Coronary artery (tissue), 2 donors: ENCODE measurements at places on chromosomes 6 and 20.

GRCh38 chr20:58650181-58650775 lies 805 bp upstream of the STX16 start:
- DNase-seq, result no peak

GRCh38 chr6:2556761-2557160 lies 194.0 kb downstream of the MYLK4 start:
- no peak for DNase-seq

DNA sequence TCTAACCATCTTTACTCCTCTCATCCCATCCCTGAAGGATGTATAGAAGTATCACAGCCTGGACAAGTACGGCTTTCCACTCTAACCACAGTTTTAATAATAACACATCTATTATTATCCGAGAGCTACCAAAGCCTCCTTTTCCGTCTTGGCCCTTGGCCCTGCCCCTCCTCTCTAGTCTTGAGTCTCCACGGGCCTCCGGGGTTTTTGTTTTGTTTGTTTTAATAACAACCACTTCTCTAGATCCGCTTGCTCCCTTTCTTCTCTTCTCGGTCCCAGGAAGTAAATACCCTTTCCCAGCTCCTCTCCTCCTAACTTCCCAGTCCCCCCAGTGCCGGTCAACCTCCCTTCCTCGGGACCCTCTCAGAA lies 661 bp downstream of the LCA5 start:
- peak; percentile 70 for DNase-seq

- DNase-seq, result no peak
These were observed 1.3 kb upstream of the CDKN1A start for GRCh38 chr6:36677059-36677749.

- no peak for DNase-seq
These were observed 77.1 kb downstream of the GPR63 start for GRCh38 chr6:96760153-96760687.

GRCh38 chr6:35512006-35512405 lies 690 bp downstream of the TULP1 start:
- DNase-seq, result no peak

- no peak for DNase-seq
These were observed 35.3 kb downstream of the TMEM181 start for GRCh38 chr6:158595223-158595622.

DNA sequence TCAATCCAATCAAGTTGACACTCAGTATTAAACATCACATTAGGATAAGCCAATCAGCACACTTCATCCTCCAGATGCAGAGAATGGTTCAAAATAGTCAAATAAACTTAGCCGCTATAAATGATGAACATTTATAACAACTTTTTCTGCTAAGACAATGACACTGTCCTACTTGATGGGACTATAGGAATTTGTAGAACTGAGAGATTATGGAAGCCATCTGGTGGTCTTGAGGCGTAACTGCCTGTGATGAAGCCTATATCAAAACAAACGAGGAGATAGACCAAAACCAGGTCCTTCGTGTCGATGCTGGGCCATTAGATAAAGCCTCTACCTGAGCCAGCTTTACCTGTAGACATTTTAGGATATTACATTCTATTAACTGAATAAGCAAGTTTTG lies 631.1 kb downstream of the COL12A1 start:
- no peak for DNase-seq

DNA sequence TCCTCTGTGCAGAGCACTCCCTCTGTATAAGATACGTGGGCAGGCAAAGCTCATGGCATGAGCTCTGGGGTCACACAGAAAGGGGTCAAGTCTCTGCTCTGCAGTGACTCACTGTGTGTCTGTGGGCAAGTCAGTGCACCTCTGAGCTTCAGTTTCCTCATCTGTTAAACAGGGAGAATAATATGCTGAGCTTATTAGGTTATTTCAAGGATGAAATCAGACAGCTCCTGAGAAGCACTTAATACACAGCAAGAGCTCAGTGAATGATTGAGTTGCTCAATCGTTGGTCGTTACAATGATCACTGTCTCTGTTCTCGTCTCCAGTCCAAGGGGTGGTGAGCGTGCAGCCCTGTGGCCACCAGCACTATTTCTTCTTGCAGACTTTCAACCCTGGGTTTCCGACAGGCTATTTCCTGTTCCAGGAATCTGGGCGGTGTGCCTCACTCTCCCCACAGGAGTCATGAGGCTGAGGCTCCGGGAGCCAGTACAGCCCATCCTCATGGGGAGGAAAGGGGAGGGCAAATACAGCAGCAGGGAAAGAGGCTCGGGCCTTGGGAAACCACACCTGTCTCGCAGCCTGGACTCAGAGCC lies 28.9 kb downstream of the KIAA1755 start:
- DNase-seq, result no peak

DNA sequence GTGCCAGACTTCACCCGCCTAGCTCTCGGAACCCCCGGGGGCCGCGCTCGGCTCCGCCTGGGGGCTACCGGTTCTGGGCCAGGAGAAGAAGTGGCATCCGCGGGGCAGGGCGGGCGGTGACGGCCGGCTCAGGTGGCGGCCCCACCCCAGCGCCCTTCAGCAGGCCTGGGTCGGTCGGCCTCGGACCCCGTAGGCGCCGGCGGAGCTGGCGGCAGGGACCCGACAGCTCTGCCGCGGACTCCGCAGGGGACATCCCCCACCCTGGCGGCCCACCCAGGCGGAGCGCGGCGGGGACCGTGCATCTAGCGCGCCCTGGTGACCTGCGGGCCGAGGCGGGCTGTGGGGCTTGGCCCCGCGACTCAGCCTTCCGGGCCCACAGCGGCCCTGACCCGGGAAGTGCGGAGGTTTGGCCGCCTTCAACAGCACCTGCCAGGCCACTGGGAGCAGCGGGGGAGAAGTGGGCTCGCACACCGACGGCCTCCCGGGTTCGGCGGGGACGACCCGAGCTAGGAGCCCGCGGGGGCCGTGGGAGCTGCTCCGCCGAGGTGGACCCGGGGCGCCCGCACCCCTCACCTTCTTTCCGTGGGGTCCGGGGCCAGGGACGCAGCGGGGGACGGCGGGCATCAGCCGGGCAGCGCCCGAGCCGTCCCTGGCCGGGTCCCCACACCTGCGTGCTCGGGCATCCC lies 87.1 kb downstream of the TMEM242 start:
- DNase-seq, result peak; percentile 73

DNA sequence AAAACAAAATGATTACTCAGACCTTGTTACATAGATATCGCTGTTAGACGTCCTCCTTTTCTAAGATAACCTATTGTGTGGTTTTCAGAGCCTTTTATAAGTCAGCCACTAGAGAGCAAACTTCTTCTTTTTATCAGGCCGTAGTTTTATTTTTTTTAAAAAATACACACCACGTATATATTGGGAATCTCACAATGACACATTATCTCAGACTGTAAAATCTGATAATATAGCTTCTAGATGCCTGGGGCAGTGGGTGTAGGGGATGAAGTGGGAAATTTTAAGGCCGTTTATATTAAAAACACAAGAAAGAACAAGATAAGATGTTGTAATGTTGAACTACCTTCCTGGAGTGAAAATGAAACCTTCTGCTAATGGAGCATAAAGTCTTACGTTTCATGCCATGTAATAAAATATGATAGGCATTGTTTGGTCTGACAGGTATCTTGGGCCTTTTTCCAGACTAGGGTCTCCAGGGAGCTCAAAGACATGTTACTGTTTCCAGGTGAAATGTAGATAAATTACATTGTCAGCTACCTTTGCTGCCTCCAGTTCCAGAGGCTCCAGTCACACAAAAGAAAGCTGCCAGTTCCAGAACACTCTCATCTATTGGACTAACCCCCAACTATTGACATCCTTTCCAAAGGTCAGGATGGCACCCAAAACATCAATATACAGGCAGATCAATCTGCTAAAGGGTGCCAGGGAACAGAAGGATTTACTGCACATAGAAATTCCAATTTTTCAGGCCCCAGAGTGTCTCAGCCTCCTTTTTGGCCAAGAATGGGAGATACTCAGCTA lies 130.2 kb upstream of the AKIRIN2 start:
- no peak for DNase-seq

- DNase-seq, result no peak
These were observed 24.5 kb downstream of the CCNC start for GRCh38 chr6:99543968-99544367.

DNA sequence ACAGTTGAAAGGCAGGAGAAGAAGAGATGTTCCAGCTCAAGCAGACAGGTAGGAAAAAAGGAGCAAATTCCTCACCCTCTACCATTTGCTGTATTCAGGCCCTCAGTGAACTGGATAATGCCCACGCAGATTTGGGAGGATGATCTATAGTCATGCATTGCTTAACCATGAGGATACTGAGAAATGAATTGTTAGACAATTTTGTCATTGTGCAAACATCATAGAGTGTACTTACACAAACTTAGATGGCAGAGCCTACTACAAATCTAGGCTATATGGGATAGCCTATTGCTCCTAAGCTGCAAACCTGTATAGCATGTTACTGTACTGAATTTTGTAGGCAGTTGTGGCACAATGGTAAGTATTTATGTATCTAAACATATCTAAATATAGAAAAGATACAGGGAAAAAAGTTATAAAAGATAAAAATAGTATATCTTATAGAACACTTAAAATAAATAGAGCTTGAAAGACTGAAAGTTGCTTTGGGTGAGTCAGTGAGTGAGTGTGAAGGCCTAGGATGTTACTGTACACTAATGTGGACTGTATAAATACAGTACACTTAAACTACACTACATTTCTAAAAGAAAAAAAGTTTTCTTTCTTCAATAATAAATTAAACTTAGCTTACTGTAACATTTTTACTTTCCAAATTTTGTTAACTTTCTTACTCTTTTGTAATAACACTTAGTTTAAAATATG lies 672.3 kb downstream of the UTRN start:
- DNase-seq, result no peak

DNA sequence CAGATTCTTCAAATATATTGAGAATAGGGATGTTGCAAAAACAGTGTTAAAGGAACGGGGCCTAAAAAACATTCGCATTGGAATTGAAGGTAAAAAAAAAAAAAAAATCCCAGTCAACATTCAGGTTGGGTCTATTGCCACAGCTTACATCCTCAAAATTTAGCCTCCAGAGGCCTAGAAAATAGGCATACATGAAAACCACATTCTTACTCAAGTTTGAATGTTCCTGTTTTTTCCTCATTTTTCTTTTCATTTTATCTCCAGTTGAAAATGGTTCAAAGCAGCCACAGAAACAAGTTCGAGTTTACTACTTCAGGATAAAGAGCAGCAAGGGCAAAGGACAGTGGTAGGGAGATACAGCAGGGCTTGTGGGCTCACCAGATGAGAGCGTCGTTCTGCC lies 41.9 kb downstream of the KCTD20 start:
- DNase-seq, result no peak

- no peak for DNase-seq
These were observed 97.5 kb downstream of the PFDN4 start for GRCh38 chr20:54305421-54305820.

DNA sequence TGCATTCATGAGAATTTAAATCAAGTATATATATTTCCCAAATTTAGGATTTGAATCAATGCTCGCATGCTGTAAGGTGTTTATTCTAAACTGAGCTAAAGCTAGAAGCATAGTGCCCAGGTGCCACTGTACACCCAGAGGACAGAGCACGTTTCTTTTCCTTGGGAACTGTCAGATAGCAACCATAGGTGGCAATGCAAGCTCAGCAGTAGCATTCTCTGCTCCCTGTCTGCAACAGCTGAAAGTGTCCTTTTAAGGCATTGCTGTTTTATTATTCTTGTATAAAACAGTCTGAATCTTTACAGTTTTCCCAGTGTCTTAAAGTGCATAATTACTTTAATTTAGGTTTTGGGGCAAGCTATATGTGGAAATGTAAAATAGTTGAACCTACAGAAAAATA lies 443.4 kb upstream of the MMS22L start:
- DNase-seq, result no peak

DNA sequence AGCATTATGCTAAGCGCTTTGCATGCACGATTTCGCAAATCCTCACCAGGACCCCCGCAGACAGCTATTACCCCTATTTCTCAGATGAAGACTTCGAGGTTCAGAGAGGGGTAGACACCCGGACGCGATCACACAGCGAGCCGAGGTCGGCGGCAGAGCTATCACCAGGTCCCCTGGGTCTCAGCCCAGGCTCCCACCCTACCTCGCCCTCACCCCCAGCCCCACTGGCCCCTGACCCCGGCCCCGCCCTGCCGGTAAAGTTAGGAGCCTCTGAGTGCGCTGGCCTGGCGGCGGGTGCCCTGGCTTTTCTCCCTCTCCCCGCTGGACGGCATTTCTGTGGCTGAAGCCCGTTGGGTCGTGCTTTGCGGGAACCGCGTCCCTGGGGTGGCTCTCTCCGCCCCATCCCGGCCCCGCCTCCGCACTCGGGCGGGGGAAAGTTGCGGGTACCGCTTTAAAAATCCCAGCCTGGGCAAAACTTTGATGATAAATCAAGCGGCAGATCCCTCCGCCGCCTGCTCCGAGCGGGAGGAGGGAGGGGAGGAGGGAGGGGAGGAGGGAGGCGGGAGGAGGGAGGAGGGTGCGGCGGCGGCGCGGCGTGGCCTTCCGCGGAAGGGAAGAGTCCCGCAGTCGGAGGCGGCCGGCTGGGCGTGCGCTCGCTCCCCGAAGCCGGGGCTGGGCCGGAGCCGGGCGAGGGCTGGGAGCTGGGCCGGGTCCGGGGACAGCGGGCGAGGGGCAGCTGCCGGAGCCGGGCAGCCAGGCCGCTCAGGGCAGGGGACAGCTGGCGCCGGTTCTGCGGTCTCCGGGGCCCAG lies at the start of gene VSTM2L:
TSS of gene VSTM2L (plus strand) at position 624 of the 810 bp plus-strand sequence. CDS start 224 bp downstream, outside the sequence.
- no peak for DNase-seq

DNA sequence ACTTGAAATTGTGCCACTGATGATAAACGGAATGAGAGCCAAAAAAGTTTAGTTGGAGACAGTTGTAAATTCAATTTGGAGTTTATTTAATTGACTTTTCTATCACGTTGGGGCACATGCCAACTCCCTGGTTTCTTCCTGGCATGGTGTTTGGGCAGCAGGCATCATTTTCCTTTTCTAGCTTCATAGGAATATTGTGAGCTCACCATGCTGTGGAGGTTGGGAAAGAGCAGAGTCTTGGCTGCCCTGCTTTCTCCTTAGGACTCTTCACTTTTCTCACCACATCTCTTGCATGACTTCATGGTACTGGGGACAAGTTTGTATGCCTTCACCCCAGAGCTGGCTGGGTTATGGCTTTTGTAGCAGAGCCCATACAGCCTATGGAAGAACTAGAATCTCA lies 6.4 kb downstream of the SCAND1 start:
- DNase-seq, result no peak

- no peak for DNase-seq
These were observed 151.0 kb downstream of the CLIC5 start for GRCh38 chr6:45864651-45865050.

- DNase-seq, result no peak
These were observed 34.6 kb downstream of the HDAC2 start for GRCh38 chr6:113936093-113936934.
